Activated CD4-positive, alpha-beta T cell treated with anti-CD3 and anti-CD28 coated beads, Interleukin-2, amount 10 ng/mL, durations not matched to agents 24 days and 14 days (primary cell): ENCODE measurements at places on chromosomes 11 and 22. TPM values are rescaled to one million over a fixed set of nuclear protein-coding genes. Genes with fewer than 3 reads are reported as not detected.

PPARA gene
- 13.0 and 14.4 TPM in 2 replicates for total RNA-seq

MRGPRF gene
- total RNA-seq: not detected in 2 replicates

DDX25 gene
- 0.19 TPM in 1 of 2 replicates, not detected in the other for total RNA-seq

OR4A15 gene
- not detected in 2 replicates for total RNA-seq

PDGFD gene
- total RNA-seq: not detected in 2 replicates

DNA sequence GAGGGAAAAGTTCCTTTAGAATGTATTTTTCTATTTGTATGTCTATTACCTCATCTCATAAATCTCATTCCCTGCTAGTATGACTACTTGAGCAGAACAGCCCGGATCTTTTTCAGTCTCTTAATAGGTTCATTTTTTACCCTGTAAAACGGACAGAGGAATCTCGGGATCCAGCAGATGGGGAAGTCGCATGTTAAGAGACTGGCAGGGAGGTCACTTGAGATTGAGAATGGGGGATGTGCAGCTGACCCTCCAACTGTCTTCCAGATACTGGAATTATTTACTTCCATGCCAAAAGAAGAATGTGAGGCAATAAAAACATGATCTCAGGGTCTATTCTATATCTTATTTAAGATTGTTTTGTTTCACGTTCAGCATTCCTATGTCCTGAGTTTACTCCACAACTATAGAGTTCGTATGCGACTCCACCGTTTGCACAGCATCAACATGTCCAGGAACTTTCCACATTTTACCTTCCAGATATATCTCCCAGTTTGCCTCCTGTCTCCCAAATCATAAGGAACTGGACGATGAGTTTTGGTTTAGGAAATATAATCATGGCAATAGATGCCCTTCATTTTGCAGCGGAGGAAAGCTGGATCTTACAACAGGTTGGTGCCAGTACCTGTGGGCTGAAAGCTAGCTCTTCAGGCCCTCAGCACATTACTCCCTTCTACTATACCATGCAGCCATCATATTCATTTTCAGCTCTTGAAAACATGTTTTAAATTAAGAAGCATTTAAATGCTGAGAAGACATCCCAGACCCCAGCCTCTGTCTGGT, 181.5 kb downstream of the MAML2 start:
- H3K36me3 ChIP-seq: peaks cover 6% of the 10 kb centered on the region
- H3K4me3 ChIP-seq: no peak overlapping the region
- no peak for DNase-seq

DNA sequence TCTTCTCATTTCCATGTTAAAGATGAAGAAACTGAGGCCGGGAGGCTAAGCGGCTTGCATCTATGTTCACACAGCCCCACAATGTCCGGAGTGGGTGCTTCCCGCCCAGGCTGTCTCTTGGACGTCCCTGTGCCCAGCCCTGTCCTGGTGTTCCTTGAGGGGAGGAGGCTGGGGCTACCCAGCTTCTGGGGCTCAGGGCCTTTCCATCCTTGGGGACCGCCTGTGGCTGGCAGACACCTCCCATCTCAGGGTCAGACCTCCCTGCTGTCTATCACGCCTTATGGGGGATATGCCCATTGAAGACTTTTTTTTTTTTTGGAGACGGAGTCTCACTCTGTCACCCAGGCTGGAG, 95.5 kb downstream of the WNT7B start:
- DNase-seq: no peak

GRCh38 chr11:83408946-83409345, 122.8 kb upstream of the CCDC90B start:
- H3K4me1 ChIP-seq: no peaks in the 10 kb centered on the region
- no peaks in the 10 kb centered on the region for H3K36me3 ChIP-seq
- H3K4me3 ChIP-seq: no peak overlapping the region

DNA sequence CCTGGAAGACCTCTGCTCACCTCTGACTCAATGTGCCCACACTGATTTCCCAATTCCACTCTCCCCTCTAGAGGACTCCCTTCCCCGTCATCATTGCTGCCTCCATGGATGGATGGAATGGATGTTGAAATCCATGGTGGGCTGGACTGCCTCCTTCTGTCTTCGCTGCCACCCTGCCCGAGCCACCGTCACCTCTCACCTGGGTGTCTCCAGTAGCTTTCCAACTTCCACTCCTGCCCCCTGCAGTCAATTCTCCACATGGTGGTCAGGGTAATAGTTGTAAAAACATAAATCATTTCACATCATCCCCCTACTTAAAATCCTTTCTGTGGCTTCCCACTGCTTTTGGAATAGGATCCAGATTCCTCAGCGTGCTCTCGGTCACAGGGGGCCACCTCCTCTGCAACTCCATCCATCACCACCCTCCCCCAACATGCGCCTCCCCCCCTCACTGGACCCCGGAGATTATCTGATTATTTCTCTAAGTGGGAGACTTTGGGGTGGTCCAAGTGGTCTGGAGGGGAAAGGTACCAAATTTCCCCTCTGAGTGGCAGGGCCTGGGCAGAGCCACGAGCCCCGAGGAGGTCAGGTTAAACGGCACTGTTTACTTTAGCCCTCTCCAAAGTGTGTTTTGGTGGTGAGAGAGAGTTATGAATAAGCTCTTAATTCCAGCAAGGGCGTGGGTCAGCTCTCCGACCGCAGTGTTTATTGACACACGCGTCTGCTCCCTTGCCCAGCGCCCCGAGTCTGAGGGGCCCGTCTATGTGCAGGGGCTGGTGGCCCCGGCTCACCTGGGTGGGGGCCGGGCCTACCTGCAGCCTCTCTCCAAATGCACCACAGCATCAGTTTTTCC, 313.7 kb downstream of the MN1 start:
- no peaks in the 10 kb centered on the region for H3K27me3 ChIP-seq
- no peak overlapping the region for H3K27ac ChIP-seq
- no peak overlapping the region for H3K4me3 ChIP-seq
- DNase-seq: no peak

- H3K27ac ChIP-seq: peak overlapping the region; percentile 96
- H3K4me3 ChIP-seq: peak overlapping the region; percentile 85
- DNase-seq: peak; percentile 69
Observed at GRCh38 chr11:128476049-128476448, 111.3 kb downstream of the ETS1 start.

GRCh38 chr22:39748877-39749276, 144.7 kb downstream of the ENTHD1 start:
- H3K36me3 ChIP-seq: no peaks in the 10 kb centered on the region
- H3K27ac ChIP-seq: no peak overlapping the region
- DNase-seq: no peak
- H3K4me1 ChIP-seq: peaks cover 26% of the 10 kb centered on the region
- H3K27me3 ChIP-seq: peaks cover 3% of the 10 kb centered on the region
- H3K4me3 ChIP-seq: no peak overlapping the region

DNA sequence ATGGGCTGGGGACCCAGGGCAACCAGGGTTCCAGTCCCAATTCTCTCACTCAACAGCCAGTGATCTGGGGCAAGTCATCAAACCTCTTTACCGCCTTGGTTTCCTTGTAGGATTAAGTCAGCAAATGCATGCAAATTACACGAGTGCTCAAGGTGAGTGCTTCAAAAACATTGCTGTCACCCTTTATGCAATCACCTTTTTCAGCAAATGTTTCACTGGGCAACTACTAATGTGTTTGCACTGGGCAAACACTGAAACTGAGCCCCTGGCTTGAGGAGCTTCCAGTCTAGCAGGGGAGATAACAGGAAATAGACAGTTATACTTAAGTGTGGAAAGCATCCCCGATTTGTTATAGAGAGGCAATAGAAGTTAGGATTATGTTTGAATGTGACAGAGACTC, 37.7 kb upstream of the DMC1 start:
- H3K4me3 ChIP-seq: no peak overlapping the region
- peaks cover 4% of the 10 kb centered on the region for H3K27me3 ChIP-seq
- no peaks in the 10 kb centered on the region for H3K36me3 ChIP-seq
- H3K27ac ChIP-seq: no peak overlapping the region

DNA sequence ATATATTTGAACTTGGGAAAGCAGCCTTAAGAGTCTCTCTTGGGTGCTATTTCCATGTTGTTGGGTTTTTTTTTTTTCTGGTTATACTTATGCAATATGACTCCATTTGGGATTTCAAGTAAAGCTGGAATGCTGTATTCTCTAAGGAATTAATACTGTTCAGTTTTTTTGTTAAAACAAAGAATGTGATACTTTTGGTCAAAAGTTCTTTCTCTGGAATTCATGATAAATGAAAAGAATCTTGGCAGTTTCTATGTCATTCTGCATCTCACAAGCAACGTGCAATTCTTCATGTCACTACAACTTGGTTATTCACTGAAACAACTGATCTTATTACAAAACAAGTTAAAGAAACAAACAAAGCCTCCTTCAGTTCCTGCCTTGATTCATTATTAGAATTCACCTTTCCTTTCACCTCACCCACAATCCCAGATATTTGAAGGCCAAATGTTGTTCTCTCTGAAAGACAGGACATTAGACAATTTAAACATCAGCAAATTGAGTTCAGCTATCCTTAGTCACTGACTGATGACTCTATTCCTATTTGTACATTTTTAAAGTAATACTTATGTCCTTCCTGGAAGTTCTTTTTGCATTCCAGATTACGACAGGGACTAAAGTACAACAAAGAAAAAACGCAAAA, 176.2 kb downstream of the SBF2 start:
- no peaks in the 10 kb centered on the region for H3K36me3 ChIP-seq
- DNase-seq: no peak
- H3K4me1 ChIP-seq: no peaks in the 10 kb centered on the region
- no peak overlapping the region for H3K27ac ChIP-seq
- H3K27me3 ChIP-seq: no peaks in the 10 kb centered on the region

GRCh38 chr11:3156661-3157311, 8.3 kb downstream of the OSBPL5 start:
- H3K27me3 ChIP-seq: peaks cover 13% of the 10 kb centered on the region
- H3K36me3 ChIP-seq: no peaks in the 10 kb centered on the region
- H3K4me3 ChIP-seq: no peak overlapping the region
- H3K4me1 ChIP-seq: no peaks in the 10 kb centered on the region

GRCh38 chr22:20933910-20934309, 16.7 kb downstream of the CRKL start:
- H3K36me3 ChIP-seq: peaks cover 47% of the 10 kb centered on the region
- H3K27me3 ChIP-seq: no peaks in the 10 kb centered on the region
- H3K27ac ChIP-seq: no peak overlapping the region
- no peak for DNase-seq
- H3K4me3 ChIP-seq: no peak overlapping the region
- peaks cover 29% of the 10 kb centered on the region for H3K4me1 ChIP-seq
